T-cell (primary cell): ENCODE measurements at places on chromosomes 5 and 9. TPM values are rescaled to one million over a fixed set of nuclear protein-coding genes. Genes with fewer than 3 reads are reported as not detected.
A peak's percentile ranks its signal among the peaks of the same experiment; 100 is the strongest.

- no peak overlapping the region for H3K4me3 ChIP-seq
- H3K4me1 ChIP-seq = no peaks in the 10 kb centered on the region
- no peak for DNase-seq
- no peaks in the 10 kb centered on the region for H3K27me3 ChIP-seq
- H3K36me3 ChIP-seq = no peaks in the 10 kb centered on the region
These were observed 77.5 kb downstream of the SLC1A3 start for GRCh38 chr5:36683821-36684434.

DNA sequence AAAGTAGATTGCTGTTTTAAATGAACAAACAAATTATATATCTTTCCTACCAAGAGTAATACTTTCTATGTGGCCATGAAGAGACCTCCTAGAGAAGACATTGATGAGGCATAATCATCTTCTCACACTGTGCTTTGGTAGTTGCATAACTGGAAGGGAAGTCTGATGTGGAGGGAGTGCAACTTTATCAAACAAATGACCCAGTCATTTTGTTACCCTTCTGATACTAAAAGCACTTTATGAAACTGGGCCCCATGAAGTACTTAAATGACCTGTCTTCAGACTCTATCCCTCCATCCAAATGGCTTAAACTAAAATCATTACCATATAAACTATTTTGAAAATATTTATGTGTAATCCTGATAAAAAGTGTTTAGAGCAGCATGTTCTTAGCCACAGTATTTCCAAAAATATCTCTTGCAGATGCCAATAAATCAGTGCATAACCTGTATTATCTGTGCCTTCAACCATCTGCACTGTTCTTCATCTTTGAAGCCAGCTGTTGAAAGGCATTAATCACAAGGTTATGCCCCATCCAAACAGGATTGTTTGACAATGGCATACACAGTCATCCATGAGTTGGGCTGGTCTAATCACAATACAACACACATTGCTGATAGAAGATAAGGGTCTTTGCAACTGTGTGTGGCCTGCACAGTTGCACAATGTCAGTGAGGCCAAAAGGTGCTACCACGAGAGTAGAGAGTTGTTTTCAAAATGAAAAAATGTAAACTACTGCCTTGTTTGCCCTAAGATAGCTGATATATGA, 31.9 kb upstream of the MIER3 start:
- no peaks in the 10 kb centered on the region for H3K36me3 ChIP-seq
- H3K4me1 ChIP-seq = peaks cover 3% of the 10 kb centered on the region
- no peaks in the 10 kb centered on the region for H3K27me3 ChIP-seq

DNA sequence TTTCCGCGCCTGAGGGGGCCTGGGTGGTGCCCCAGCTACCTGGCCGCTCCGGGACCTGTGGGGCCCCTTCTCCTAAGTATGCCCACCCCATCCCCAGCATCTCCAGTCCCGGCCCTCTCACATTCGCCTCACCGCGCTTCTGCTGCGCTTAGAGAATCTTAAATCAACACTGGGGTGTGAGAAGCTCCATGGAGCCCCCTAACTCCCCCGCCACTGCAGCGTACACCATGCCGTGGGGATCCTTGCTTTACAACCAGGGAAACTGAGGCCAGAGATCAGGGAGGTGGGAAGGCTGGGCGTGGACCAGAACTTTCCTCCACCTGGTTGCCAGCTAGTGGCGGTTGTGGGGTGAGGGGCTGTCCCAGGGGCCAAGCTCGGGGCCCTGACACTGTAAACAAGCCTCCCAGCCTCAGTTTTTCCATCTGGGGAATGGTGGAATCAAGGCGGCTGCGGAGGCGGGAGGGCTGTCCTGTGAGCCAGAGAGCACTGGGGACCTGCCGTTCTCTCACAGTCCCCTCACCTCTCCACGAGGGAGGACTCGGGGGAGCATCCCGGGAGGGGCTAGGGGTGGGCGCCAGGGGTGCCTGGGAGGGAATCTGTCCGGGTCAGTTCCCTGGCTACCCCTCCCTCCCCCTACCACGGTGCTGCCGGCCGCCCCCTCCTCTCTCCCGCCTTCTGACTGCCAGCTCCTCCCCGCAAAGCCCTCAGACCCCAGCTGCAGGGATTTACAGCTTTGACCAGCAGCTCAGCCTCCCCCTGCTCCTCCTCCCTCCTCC, 161.2 kb downstream of the C9orf50 start:
- no peak for DNase-seq
- peak overlapping the region; percentile 99 for H3K27ac ChIP-seq
- no peaks in the 10 kb centered on the region for H3K36me3 ChIP-seq
- peak overlapping the region; percentile 52 for H3K4me3 ChIP-seq

- DNase-seq = no peak
- H3K27ac ChIP-seq = no peak overlapping the region
- H3K4me3 ChIP-seq = no peak overlapping the region
- H3K4me1 ChIP-seq = no peaks in the 10 kb centered on the region
- no peaks in the 10 kb centered on the region for H3K27me3 ChIP-seq
These were observed 136.3 kb downstream of the MED27 start for GRCh38 chr9:131943351-131943841.

- DNase-seq = no peak
- H3K4me3 ChIP-seq = no peak overlapping the region
- no peak overlapping the region for H3K27ac ChIP-seq
- H3K27me3 ChIP-seq = no peaks in the 10 kb centered on the region
- no peaks in the 10 kb centered on the region for H3K36me3 ChIP-seq
- H3K4me1 ChIP-seq = no peaks in the 10 kb centered on the region
These were observed 403.9 kb downstream of the CDH18 start for GRCh38 chr5:19584131-19584530.

DNA sequence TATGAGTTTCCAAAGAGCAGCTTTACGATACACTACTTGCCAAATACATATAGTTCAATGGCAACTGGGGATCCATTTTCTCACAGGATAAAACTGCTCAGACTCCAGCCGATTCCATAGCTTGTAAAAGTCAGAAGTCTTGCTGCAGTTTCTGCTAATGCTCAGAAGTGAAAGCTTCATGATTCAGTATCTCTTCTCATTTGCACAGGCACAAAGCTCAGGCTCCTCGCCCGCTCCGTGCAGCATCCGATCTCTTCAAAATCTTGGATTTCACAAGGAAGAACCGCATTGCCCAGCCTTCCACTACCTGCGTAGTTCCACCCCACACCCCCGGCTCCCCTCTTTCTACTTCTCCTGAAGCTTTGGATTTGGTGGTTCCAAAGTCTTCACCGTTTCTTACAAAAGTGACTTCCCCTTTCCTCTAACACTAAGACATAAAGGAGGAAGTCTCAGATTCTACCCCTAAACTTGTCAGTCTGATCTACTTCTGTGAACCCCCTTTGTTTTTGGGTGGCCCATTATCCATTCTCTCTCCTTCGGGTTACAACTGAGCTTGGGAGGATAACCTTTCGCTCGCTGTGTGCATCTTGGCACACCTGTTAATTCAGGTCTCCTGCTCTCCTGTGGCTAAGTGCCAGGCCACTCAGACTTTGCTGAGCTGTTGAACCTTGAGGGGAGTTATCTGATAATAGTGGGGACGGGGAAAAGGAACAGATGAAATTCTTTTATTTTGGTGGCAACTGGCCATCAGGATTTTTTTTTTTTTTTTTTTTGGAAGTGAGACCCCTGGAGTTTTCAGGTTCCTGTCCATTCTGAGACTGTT, 194.1 kb downstream of the GNA14 start:
- no peak overlapping the region for H3K4me3 ChIP-seq
- H3K27me3 ChIP-seq = no peaks in the 10 kb centered on the region
- no peak for DNase-seq
- H3K36me3 ChIP-seq = no peaks in the 10 kb centered on the region

DNA sequence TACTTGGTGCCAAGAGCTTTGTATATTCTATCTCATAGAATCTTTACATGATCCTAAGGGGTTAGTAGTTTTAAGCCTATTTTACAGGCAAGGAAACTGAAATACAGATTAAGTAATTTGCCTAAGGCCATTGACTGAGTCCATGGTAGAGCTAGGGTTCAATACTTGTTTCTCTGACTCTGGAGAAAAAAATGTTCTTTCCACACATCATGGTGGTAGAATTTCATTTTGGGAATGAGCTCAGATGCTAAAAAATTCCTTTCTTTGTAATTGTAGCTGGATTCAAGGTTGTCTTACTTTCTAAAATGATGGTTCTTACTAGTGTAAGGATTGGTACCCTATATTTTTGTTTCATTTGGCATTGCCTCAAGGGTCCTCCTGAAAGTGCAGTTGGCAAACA, 86.0 kb downstream of the ANKRD55 start:
- DNase-seq = no peak
- H3K4me1 ChIP-seq = peaks cover 48% of the 10 kb centered on the region
- H3K27ac ChIP-seq = peak overlapping the region; percentile 63
- H3K4me3 ChIP-seq = no peak overlapping the region
- no peaks in the 10 kb centered on the region for H3K36me3 ChIP-seq
- H3K27me3 ChIP-seq = no peaks in the 10 kb centered on the region

DNA sequence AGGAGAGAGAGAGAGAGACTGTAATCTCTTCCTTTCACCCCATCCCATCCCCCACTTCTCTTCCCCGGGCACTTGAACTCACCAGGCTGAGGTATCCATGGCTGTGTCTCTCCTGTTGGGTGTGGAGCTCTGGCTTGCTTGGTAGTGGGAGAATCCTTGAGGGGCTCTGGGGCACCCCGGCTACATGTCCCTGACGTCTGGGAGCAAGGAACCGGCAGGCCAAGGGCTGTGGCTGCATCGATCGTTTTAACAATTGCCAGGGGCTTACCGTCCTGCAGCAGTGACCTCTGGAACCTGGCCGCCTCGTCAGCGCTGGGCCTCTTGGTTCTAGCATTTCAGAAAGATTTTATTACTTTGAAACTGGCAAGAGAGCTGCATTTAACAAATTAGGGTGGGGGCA, 30.0 kb downstream of the FGF18 start:
- peaks cover 3% of the 10 kb centered on the region for H3K27me3 ChIP-seq
- no peak overlapping the region for H3K27ac ChIP-seq
- DNase-seq = no peak
- H3K36me3 ChIP-seq = no peaks in the 10 kb centered on the region
- no peak overlapping the region for H3K4me3 ChIP-seq
- peaks cover 4% of the 10 kb centered on the region for H3K4me1 ChIP-seq

- no peaks in the 10 kb centered on the region for H3K4me1 ChIP-seq
- H3K27me3 ChIP-seq = no peaks in the 10 kb centered on the region
- no peak for DNase-seq
- no peak overlapping the region for H3K4me3 ChIP-seq
These were observed 246.0 kb upstream of the KIF2A start for GRCh38 chr5:62059960-62060359.

- DNase-seq = no peak
- H3K36me3 ChIP-seq = no peaks in the 10 kb centered on the region
- no peak overlapping the region for H3K27ac ChIP-seq
- no peak overlapping the region for H3K4me3 ChIP-seq
- H3K4me1 ChIP-seq = no peaks in the 10 kb centered on the region
These were observed 229.1 kb downstream of the SEC61B start for GRCh38 chr9:99451112-99451606.

BAAT gene
- total RNA-seq = not detected

OTULIN gene
- total RNA-seq = 62.5 TPM

ANKRD34B gene
- not detected for total RNA-seq

SGCD gene
- total RNA-seq = 2.4 TPM

TMEM203 gene
- total RNA-seq = 44.7 TPM

UBE2QL1 gene
- total RNA-seq = not detected

PLCXD3 gene
- 0.07 TPM for total RNA-seq

GFM2 gene
- total RNA-seq = 21.2 TPM

C5 gene
- total RNA-seq = 1.5 TPM

BTNL8 gene
- total RNA-seq = not detected

SREK1IP1 gene
- total RNA-seq = 26.1 TPM
